ENCODE measurements at places on chromosomes 16 and 17. TPM values are rescaled to one million over a fixed set of nuclear protein-coding genes. Genes with fewer than 3 reads are reported as not detected.

GAST gene
- polyA plus RNA-seq = not detected

SUMO2 gene
- polyA plus RNA-seq = 64.3 TPM

ADAM11 gene
- polyA plus RNA-seq = not detected

GRCh38 chr16:55756963-55757362 is 75.9 kb downstream of the CES1 start:
- no peak for DNase-seq
- H3K4me1 ChIP-seq = no peaks in the 10 kb centered on the region
- H3K27ac ChIP-seq = no peak overlapping the region
- peaks cover 3% of the 10 kb centered on the region for H3K27me3 ChIP-seq
- no peak overlapping the region for H3K4me3 ChIP-seq

GRCh38 chr17:5757314-5757907 is 173.1 kb upstream of the NLRP1 start:
- H3K4me1 ChIP-seq = no peaks in the 10 kb centered on the region
- H3K36me3 ChIP-seq = no peaks in the 10 kb centered on the region
- no peak overlapping the region for H3K27ac ChIP-seq
- no peaks in the 10 kb centered on the region for H3K27me3 ChIP-seq

DNA sequence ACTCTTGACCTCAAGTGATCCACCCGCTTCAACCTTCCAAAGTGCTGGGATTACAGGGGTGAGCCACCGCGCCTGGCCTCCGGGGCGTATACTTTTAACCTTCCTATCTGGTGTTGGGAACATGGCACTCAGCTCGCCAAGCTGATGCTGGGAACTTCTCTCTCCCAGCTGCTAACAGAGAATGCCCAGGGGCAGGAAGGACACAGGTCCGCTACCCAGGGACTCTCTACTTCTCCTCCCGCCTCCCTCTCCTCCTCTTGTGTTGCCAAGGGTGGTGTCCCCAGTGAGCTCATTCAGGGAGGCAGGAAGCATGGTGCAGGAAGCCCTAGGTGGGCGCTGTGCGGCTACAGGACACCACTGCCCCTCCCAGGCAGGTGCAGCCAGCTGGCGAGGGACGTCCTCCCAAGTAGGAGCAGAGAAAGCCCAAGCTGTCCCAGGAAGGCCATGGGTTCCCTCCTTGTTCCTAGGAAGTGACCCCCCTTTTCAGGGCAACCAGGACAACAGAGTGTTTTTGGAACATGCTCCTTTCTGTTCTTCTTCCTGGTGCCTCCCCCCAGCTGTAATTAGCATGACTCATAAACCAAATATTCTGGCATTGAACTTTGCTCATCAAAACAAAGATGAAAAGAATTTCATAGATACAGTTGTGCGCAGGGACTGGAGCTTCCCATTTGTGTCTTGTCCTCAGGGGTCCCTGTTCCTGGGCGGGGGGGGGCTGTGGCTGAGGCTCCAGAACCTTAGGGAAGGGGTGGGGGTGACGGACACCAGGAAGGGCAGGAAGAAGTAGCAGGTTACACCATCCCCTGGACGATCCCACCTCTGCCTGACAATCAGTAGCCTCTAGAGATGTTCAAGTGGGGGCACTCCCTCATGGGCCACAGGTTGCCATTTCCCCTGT is 2.7 kb downstream of the C1QTNF1 start:
- peaks cover 44% of the 10 kb centered on the region for H3K4me1 ChIP-seq
- H3K27me3 ChIP-seq = no peaks in the 10 kb centered on the region

DNA sequence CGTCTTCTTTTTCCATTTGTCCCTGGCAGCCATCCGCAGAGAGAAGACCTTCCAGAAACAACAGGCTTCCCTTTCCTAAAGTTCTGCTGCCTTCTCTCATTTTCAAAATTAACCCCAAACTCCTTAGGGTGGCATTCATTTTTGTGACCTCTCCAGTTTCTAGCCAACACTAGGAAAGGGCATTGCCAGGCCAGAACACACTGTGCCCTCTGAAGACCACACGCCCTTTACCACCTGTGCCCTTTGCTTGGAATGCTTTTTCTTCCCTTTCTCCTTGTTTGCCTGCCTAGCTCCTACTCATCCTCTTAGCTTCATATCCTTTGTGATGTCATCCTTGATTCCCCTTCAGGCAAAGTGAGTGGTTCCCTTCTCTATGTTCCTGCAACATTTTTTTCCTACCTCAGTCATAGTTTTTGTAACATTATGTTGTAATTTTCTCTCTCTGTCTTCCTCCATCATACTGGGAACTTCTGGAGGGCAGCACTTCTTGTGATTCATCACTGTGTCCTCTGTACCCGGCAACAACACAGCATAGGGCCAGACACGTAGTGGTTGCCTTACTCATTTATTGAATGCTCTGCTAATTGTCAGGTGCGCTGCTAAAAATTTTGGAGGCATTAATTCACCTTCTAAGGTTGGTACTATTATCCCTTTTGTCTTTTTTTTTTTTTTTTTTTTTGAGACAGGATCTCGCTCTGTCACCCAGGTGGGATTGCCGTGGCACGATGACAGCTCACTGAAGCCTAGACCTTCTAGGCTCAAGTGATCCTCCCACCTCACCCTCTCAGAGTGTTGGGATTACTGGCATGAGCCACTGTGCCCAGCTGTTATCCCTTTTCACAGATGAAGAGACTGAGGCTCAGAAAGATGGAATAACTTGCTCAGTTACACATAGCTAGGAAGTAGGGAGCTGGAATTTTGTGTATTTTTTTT is 1.0 kb downstream of the KAT8 start:
- peak overlapping the region; percentile 91 for H3K27ac ChIP-seq
- H3K4me1 ChIP-seq = no peaks in the 10 kb centered on the region
- peak; percentile 59 for DNase-seq
- H3K4me3 ChIP-seq = peak overlapping the region; percentile 62

- no peak overlapping the region for H3K4me3 ChIP-seq
- H3K4me1 ChIP-seq = peaks cover 2% of the 10 kb centered on the region
- DNase-seq = no peak
- no peak overlapping the region for H3K27ac ChIP-seq
- H3K27me3 ChIP-seq = no peaks in the 10 kb centered on the region
Measured at GRCh38 chr17:4438162-4438944, 4.6 kb downstream of the SPNS3 start.

GRCh38 chr16:19290860-19291259 is 5.3 kb downstream of the CLEC19A start:
- H3K27ac ChIP-seq = no peak overlapping the region
- H3K36me3 ChIP-seq = no peaks in the 10 kb centered on the region
- H3K4me1 ChIP-seq = no peaks in the 10 kb centered on the region
- no peak overlapping the region for H3K4me3 ChIP-seq
- H3K27me3 ChIP-seq = no peaks in the 10 kb centered on the region

DNA sequence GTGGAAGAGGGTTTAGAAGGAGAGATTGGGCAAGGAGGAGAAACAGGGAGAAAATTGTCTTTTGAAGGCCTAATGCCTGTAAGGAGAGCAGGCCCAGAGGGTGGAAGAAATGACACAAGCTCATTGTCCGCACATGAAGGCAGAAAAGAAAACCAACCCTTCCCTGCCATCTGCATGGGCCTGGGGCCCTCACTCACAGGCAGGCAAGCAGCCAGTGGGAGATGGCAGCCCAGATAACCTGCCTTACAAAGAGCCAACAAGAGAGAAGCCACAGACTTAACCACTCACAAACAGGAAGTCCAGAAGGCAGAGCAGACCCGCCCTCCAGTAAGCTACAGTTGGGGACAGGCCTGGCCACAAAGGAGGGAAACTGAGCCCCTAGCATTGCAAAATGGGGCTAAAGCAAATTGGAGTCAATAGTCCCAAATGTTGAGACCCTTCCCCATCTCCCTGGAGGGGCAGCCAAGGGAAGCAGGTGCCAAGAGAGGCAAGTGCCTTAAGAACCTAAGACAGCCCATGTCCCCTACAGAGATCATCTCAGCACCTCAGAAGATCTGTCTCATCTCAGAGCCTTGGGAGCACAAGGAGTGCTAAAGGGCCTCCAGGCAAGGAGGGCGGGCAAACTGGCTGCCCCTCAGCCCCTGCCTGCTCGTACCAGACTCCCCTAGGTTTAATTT is 7.3 kb upstream of the TSPOAP1 start:
- peaks cover 6% of the 10 kb centered on the region for H3K27me3 ChIP-seq
- H3K4me1 ChIP-seq = no peaks in the 10 kb centered on the region
- no peak for DNase-seq
- peak overlapping the region; percentile 98 for H3K27ac ChIP-seq
- no peaks in the 10 kb centered on the region for H3K36me3 ChIP-seq
- peak overlapping the region; percentile 6 for H3K4me3 ChIP-seq

DNA sequence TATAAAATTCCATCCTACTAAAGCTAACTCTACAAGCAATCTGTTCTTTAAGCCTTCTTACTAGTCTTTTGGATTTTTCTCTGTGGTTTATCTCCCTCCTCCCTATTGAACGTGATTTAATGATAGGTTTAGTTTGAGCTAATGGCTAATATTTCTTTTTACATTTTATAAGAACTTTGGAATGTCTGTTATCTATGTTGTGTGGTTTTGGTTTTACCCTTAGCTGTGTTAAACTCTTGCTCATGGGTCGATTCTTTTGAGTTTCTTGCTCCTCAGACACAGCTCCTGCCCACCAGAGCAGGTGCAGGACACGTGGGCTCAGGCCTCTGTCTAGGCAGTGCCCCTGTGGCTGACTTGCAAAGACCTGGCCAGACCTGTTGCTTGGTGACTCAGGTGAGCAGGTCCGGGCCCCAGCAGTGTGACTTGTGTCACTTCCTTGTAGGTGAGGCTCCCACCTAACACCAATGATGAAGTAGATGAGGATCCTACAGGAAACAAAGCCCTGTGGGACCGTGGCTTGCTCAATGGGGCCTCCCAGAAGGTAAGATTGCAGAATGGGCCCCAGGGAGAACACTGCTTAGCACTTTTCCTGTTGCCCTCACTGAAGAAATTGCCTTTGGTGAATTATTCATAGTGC is 45.1 kb downstream of the SF3B3 start:
- DNase-seq = peak; percentile 73
- peaks cover 16% of the 10 kb centered on the region for H3K4me1 ChIP-seq
- H3K27ac ChIP-seq = peak overlapping the region; percentile 63

GRCh38 chr16:17323171-17323570 is 147.6 kb downstream of the XYLT1 start:
- H3K27me3 ChIP-seq = no peaks in the 10 kb centered on the region
- H3K27ac ChIP-seq = no peak overlapping the region
- no peak for DNase-seq
- no peaks in the 10 kb centered on the region for H3K4me1 ChIP-seq
- no peak overlapping the region for H3K4me3 ChIP-seq

GRCh38 chr17:44672479-44673093 is 16.3 kb downstream of the MEIOC start:
- H3K36me3 ChIP-seq = no peaks in the 10 kb centered on the region
- no peaks in the 10 kb centered on the region for H3K4me1 ChIP-seq
- H3K4me3 ChIP-seq = no peak overlapping the region
- H3K27me3 ChIP-seq = no peaks in the 10 kb centered on the region
- DNase-seq = peak; percentile 7
